ENCODE measurements at places on chromosomes 16 and 17.

DNA sequence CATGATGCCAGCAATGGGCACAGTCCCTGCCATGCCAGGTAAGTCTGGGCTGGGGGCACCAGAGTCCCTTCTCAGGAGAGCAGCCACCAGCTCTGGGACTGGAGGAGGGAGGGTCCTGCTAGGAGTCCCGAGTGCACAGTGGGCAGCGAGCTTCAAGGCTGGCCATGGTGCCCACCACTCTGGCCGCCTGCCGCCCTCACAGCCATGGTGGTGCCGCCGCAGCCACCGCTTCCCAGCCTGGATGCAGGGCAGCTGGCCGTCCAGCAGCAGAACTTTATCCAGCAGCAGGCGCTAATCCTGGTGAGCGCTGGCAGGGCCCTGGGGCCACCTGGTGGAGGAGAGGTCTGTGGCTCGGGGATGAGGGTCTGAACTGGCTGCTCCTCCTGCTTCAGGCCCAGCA is 17.9 kb upstream of the SMIM5 start:
- no peak for DNase-seq

DNA sequence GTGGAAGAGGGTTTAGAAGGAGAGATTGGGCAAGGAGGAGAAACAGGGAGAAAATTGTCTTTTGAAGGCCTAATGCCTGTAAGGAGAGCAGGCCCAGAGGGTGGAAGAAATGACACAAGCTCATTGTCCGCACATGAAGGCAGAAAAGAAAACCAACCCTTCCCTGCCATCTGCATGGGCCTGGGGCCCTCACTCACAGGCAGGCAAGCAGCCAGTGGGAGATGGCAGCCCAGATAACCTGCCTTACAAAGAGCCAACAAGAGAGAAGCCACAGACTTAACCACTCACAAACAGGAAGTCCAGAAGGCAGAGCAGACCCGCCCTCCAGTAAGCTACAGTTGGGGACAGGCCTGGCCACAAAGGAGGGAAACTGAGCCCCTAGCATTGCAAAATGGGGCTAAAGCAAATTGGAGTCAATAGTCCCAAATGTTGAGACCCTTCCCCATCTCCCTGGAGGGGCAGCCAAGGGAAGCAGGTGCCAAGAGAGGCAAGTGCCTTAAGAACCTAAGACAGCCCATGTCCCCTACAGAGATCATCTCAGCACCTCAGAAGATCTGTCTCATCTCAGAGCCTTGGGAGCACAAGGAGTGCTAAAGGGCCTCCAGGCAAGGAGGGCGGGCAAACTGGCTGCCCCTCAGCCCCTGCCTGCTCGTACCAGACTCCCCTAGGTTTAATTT is 7.3 kb upstream of the TSPOAP1 start:
- DNase-seq: no peak

DNA sequence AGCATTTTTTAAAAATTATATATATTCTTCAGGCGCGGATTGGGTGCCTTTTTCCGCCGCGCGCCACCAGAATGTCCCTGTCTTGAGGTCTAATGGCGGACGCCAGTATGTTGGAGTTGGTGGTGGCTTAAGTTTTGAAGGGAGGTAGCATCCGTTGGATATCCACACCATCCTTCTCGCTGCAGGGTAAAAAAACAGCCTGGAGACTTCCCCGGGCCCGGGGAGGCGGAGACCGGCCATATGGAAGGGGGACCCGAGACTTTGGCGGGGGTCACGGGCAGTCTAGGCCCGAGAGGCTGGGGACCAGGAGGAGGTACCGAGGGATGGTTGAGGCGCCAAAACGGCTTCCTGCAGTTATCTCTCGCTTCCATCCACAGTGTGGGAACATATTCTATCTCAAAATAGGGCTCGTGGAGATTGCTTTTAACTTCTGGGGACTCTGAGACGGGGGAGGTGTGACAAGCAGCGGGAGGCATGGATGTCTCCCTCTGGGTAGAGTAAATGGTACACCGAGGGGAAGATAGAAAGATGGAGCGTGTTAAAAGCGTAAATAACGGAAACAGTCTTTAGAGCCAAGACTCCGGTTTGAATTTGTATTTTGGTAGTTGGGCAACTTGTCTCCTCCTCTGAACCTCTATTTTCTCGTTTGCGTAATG is at the start of gene SF3B3:
TSS of gene SF3B3 (plus strand) at position 74 of the 656 bp plus-strand sequence. CDS start 2,841 bp downstream, outside the sequence.
- DNase-seq: no peak

DNA sequence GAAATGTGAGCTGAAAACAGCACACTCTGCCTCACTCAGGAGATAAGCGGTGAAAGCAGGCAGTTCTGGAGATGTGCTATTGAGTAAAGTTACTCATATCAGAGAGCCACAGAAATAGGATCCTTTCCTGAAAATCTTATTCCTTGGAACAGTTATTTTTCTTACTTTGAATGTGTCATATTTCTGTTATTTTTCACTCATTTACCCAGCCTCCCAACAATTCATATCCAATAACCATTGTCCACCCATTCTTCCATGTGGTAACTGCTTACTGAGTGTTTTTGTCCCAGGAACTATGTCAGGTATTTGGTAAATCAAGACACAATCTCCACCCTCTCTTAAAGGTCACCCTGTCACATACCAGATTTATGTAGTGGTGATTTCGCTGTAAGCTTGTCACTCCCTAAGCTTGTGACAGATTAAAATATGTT is 144.9 kb downstream of the PARN start:
- DNase-seq: no peak

DNA sequence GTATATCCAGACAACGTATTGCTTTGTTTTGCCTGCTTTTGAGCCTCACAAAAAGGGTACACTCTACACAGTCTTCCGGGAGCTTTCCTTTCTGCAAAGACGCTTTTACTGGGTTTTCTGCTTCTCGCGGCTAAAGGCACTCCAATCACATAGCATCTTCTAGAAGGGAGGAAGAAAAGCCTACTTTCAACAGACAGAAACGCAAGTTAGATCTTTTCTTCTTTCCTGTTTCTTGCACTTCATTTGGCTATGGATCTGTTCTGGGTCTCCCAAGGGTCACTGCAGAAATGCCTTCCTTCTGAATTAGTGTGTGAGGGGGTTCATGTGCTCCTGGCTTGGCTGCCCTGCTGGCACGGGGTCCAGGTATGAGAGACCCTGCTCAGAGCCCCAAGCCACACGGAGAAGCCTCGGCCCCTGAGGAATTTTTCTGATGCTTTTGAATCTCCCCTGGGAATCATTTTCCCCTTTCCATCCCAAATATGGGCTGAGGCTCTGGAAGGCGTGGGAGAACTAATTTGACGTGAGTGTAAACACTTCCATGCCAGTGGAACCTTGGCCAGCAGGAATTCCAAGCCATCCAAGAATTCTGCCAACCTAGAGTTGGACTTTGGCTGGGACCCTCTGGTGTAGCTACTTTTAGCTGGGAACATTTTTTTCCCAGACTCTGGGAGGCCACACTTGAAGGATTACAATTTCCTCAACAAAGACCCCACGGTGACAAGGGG is 49.6 kb upstream of the NKD1 start:
- no peak for DNase-seq

DNA sequence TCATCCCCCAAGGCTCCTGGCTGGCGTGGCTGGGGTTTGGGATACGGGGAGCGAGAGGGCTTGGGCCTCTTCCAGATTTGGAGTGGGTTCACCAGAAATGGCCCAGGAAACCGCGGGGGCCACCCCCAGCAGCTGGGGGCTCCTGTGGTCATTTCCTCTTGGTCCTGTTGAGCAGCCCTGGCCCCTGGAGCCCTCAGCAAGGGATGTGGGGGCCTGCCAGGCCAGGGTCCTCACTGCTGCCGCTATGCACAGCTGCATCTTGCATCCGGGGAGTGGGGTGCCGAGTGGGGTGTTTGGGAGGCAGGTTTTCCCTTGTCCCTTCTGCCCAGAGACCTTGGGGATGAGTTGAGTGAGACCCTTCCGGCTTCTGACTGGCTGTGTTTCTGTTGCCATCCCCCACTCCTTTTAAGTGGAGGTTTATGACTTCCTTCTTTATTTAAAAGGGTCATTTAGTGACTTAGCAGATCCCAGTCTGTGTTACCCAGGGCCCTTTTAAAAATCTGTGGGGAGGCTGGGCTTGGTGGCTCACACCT is 319.8 kb downstream of the SEC14L1 start:
- no peak for DNase-seq

DNA sequence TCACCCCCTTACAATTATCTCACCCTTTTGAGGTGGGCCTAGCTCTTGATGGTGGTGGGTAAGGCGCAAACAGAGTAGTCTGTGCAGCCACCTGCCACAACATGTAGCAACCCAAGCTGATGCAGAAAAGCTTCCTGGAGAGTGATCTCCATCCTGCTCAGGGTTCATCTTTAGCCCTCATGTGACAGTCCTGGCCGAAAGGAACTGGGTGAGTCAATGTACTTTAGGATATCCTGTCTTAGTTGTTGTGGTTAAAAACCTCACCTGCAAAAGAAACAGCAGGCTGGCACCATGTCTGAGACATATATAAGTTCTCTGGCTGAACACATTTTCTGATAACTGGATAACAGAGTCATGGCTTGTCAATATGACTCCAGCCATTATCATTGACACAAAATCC is 183.5 kb upstream of the CPHXL start:
- DNase-seq: no peak

DNA sequence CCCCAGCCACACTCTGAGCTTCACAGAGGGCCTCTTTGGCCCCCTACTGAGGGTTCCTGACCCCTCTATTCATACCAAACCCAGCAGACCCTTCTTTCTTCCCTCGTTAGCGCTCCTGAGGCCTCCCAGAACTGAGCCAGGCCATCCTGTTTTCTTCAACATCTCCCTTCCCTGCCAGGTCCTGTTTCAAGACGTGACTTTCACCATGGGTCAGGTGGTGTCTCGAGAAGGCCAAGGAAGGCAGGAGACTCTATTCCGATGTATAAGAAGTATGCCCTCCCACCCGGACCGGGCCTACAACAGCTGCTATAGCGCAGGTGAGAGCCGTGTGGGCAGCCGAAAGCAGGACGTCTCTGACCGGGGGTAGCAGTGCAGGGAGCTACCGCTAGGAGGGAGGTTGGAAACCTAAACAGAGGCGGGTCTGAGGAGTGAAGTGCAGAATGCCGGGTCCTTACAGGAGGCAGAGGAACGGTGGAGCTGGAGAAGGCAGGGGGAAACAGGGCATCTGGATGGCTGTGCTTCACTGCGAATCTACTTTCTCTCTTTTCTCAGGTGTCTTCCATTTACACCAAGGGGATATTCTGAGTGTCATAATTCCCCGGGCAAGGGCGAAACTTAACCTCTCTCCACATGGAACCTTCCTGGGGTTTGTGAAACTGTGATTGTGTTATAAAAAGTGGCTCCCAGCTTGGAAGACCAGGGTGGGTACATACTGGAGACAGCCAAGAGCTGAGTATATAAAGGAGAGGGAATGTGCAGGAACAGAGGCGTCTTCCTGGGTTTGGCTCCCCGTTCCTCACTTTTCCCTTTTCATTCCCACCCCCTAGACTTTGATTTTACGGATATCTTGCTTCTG is 1.3 kb upstream of the SENP3 start:
- DNase-seq: peak; percentile 63

DNA sequence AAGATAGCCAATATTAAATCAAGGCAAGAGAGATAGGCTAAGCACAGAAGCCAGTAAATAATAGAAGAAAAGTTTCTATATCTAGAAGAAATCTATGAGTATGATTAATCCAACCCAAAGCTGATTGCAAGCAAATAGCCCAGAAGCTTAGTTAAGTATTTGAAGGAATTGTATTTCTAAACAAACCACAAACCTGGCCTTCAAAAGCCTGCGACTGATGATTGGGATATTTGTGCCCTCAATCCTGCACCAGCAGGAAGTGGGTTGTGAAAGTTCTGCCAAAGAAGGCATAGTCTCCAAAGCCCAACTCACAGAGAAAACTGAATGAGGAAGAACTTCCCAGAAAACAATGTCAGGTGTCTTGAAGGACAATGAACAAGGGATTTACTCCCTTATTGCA is 114.5 kb upstream of the C17orf78 start:
- DNase-seq: no peak

DNA sequence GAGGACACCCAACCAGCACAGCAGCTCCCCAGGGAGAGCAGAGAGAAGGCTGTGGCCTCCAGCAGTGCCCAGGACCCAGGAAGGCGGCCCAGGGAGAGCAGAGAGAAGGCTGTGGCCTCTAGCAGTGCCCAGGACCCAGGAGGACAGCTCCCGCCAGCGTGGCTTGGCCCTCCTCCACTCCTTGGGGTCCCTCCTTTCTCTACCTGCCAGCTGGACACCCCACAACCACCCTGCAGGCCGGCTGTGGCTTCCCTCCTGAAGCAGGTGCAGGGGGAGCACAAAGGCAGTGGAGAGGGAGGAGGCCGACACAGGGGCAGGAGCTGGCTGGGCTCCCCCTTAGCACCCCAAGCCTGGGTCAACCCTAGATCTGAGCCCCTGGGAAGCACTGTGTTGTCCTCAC is 54.1 kb upstream of the FASN start:
- no peak for DNase-seq

DNA sequence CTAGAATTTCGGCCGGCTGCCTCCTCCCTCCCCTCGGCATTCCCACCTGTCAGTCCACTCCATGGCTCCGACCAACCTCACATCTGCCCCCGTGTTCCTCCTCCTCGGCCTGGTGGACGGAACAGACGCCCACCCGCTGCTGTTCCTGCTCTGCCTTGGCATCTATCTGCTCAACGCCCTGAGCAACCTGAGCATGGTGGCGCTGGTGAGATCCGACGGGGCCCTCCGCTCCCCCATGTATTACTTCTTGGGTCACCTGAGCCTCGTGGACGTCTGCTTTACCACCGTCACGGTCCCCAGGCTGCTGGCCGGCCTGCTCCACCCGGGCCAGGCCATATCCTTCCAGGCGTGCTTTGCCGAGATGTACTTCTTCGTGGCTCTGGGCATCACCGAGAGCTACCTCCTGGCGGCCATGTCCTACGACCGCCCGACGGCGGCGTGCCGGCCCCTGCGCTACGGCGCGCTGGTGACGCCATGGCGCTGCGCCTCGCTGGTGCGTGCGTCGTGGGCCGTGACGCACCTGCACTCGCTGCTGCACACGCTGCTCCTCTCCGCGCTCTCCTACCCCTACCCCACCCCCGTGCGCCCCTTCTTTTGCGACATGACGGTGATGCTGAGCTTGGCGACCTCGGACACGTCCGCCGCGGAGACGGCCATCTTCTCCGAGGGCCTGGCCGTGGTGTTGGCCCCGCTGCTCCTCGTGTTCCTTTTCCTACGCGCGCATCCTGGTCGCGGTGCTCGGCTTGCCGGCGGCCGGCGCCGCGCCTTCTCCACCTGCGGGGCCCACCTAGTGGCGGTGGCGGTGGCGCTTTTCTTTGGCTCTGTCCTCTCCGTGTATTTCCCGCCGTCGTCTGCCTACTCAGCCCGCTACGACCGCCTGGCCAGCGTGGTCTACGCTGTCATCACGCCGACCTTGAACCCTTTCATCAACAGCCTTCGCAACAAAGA is at the start of gene OR3A2:
TSS of gene OR3A2 (minus strand) at position 440 of the 948 bp plus-strand sequence.
- peak; percentile 15 for DNase-seq

Data from stimulated activated CD4-positive, alpha-beta T cell treated with anti-CD3 and anti-CD28 coated beads, TNF-alpha, amount 100 ng/mL, for 24 hours (primary cell).